SW 1271 (cell line): ENCODE measurements at places on chromosomes 4 and X.

GRCh38 chr4:120225527-120225926 is 158.9 kb upstream of the MAD2L1 start:
- no peak for DNase-seq

GRCh38 chrX:14228611-14229010 is 198.9 kb upstream of the GEMIN8 start:
- DNase-seq: no peak

- DNase-seq: no peak
Observed at GRCh38 chr4:183469936-183470335, 25.5 kb downstream of the CDKN2AIP start.

DNA sequence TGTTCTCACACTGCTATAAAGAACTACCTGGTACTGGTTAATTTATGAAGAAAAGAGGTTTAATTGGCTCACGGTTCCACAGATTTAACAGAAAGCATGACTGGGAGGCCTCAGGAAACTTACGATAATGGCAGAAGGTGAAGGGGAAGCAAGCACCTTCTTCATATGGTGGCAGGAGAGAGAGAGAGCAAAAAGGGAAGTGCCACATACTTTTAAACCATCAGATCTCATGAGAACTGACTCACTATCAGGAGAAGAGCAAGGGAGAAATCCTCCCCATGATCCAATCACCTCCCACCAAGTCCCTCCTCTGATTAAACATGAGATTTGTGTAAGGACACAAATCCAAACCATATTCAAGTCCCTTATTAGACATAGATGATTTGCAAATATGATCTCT is 12.3 kb upstream of the RAP2C start:
- DNase-seq: no peak

DNA sequence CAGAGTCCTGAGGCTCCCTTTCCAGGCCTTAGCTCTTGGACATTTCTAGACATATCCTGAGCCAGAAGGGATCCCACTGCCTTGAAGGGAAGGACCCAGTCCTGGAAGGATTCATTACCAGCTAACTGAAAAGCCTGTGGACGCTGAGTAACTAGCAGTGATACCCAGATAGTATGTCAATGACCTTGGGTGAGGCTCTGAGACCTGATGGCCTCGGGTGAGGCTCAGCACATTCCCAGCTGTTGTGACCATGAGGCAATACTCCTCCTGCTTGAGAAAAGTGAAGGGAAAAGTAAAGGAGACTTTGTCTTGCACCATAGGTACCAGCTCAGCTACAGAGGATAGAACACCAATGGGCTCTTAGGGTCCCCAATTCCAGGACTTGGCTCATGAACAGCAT is 268.1 kb downstream of the DKK2 start:
- no peak for DNase-seq

DNA sequence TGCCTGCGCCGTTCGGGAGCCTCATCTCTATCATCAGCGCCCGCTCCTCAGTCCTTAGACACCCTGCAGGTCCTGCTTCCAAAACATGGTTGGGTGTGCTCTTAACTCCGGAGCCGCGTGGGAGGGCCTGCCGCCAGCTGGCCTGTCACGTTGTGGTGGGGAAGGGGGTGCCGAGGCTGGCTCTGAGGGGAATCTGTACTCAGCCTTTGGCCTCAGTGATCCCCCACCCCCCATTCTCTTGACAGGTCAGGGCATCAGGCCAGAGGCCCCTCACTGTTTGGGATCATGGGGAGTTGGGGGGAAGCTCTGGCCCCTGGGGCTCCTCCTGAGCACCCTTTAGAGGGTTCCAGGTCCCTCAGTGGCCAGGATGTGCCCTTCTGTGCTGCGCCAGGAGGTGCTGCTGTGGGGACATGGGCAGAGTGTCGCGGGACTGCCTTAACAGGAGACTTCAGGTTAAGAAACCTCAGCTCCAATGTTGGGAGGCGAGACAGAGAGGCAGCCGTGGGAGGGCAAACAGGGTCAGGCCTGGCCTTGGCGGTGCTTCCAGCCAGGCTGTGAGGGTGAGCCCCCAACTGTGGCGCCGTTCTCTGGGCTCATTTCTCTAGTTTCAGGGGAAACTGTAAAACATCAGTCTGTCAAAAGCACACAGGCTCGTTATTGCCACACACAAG is 33.5 kb downstream of the TRMT44 start:
- DNase-seq: no peak

DNA sequence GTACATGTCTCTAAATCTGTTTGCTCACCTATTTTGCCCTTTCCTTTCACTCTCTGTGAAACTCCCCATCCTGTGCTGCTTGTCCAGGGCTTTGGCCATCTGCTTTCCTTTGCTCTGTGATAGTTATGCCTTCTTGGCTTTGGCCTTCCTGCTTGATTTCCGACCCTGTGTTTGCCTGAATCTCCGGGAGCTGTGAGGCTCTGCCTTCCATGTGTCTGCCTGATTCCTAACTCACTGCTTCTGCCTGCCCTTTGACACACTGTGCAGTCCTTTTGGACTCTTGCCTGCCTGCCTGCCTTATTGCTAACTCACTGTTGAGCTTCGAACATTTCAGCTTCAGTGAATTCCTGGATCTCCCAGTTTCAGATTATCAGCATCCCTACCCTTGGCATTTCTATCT is 143.1 kb downstream of the C4orf33 start:
- DNase-seq: no peak

GRCh38 chr4:129966175-129966574 is 870.2 kb downstream of the C4orf33 start:
- DNase-seq: no peak

DNA sequence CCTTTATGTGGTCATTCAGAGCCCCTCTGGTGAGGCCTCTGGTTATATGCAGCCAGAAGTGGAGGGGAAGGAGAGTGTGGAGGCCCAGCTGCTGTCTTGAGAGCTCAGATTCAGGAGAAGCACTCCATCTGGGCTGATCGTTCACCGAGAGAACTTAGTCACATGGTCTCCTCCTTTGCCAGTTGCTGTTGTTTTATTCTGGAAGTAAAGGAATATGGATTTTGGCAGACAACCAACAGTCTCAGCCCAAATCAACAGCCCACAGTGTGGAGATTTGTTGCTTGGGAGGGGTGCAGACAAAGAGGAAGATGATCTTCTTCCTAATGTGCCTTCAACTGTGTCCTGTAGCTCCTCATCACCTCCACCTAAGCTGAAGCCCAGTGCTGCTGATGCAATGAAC is 355.4 kb downstream of the ANK2 start:
- DNase-seq: no peak

- no peak for DNase-seq
Observed at GRCh38 chrX:50877310-50877709, 33.2 kb upstream of the BMP15 start.

DNA sequence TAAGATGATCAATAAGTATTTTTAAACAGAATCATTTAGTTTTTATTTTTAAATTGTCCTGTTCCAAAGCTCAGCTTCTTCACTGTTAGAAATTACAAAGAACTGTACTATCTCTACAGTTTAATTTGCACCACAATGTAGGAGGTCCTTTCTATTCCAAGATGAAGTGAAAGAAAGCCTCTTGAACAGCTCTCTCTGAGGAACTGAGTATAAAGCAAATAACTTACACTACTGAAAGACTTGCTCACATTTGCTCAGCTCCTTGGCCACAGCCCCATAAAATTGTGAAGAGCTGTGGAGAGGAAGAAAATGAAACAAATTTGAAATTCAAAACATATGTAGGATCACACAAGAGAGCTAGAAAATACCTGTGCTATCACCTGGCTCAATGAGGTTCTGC is 68.6 kb downstream of the ENPEP start:
- no peak for DNase-seq

GRCh38 chr4:89109841-89110540 is 1.3 kb upstream of the TIGD2 start:
- no peak for DNase-seq

- DNase-seq: no peak
Observed at GRCh38 chrX:100248885-100249493, 161.1 kb downstream of the PCDH19 start.

DNA sequence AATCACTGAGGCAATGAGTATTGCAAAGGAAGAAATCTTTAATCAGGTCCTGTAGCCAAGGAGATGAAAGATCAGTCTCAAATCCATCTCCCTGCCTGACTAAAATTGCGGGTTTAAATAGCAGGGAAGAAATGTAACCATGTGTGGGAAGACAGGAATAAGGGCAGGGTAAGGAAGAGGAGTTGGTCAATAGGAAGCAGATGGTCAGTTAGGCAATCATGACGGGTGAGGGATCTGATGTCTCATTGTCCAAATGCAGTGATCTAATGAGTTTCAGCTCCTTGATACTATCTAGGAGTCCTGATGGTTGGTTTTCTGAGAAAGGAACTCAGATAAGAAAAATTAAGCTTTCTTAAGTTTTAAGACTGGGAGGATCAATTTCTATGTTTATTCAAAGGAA is 200.8 kb downstream of the SPATA18 start:
- no peak for DNase-seq

- no peak for DNase-seq
Observed at GRCh38 chr4:14180983-14181601, 553.6 kb upstream of the BOD1L1 start.

DNA sequence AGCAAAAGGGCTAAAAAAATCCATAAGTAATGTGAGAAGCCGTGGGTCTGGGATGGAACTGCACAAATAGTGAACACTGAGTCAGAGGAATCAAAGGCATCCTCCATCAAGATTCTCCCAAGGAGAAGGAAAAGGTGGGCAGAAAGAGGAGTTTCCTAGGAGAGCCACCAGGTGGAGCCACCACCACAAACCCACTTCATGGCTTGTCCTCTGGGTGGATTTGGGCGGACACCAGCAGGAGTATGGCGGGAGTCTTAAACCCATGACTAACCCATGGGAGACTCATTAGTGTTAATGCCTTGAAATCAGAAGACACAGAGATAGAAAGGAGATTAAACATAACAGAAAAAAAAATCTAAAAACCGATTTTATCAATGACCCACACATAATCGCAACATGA is 147.7 kb downstream of the SH3KBP1 start:
- peak; percentile 24 for DNase-seq

DNA sequence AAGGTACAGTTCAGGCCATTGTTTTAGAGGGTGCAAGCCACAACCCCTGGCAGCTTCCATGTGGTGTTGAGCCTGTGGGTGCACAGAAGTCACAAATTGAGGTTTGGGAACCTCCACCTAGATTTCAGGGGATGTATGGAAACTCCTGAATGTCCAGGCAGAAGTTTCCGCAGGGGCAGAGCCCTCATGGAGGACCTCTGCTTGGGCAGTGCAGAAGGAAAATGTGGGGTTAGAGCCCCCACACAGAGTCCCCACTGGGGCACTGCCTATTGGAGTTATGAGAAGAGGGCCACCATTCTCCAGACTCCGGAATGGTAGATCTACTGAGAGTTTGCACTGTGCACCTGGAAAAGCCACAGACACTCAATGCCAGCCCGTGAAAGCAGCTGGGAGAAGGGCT is 242.0 kb upstream of the ACTRT1 start:
- DNase-seq: no peak

- no peak for DNase-seq
Observed at GRCh38 chrX:19695884-19696283, 180.6 kb upstream of the MAP3K15 start.

GRCh38 chr4:155854582-155855226 is 11.4 kb downstream of the ASIC5 start:
- DNase-seq: no peak

- DNase-seq: no peak
Observed at GRCh38 chr4:99960648-99961047, 10.6 kb upstream of the H2AZ1 start.

- no peak for DNase-seq
Observed at GRCh38 chr4:1825326-1825725, 30.6 kb downstream of the LETM1 start.

GRCh38 chr4:253936-254756 is 51.1 kb downstream of the ZNF732 start:
- no peak for DNase-seq

DNA sequence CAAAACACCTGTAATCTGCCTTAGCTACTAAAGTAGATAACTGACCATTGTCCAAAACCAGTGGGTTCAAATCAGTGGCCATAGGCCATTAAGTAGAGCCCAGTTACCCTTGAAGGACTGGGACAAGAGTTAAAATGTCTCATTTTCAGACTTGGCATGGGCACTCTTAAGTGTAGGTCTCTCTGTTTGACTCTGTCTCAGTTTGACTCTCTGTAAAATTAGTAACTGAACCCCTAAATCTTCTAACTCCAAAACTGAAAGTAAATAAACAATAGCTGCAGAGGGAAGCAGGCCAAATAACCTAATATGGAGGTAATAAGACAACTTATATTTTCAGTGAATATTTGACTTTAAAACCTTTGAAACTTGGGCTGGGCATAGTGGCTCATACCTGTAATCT is 89.1 kb downstream of the SLC16A2 start:
- DNase-seq: no peak

- no peak for DNase-seq
Observed at GRCh38 chr4:145782756-145783155, 102.8 kb downstream of the C4orf51 start.

DNA sequence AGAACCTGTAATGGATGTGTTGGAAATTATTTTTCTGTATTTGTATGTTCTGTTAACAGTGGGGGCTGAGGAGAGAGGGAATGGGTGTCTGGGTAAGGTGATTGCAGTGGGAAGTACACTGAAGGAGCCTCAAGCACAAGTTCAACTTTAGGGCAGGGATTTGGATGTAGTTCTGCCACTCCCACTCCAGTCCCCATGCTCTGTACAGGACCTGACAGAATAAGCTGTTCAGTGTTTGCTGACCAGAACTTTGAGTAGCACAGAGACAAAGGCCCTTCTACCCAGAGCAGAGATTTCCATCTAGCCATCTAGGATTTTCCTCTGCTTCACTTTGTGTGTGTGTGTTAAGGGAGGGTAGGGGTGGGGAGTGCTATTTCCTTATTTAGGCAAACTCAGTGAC is 49.2 kb downstream of the VSIG4 start:
- DNase-seq: no peak

DNA sequence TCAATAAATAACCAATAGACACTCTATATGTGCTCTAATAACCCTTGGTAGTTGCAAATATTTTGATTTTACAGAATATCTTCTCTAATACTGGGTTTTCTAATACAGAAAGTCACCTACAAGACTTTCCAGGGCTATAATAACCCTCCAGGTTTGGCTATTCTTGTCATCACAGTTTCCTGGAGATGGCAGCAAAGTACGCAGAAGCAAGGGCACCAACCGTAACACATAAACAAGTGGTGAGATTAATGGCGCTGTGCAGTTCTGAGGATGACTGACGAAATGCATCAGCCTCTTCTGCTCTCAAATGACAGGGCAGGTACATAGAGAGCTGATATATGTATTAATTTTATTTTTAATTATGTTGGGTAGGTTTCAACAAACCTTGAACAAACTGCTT is 122.4 kb downstream of the C4orf33 start:
- no peak for DNase-seq

DNA sequence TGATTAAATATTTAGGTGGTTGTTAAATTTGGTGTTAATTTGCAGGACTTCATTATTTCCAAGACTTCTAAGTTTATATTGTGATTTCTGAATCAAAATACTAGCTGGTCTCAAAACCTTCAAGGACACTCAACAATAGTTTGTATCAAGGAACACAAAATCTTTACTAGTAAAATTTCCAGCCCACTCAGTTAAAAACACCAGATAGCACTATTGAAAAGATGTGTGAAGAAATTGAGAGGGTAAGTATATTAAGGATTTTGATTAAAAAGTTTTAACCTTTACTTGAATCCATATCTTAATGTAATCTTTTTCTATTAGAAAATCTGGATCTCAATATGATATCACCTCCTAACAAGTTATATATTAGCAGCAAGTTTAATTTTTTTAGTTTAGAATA is 89.3 kb upstream of the UGT8 start:
- DNase-seq: no peak
